ENCODE measurements at places on chromosomes 2 and 18.

GRCh38 chr2:208248601-208249000 lies 6.3 kb downstream of the IDH1 start:
- no peak for DNase-seq

DNA sequence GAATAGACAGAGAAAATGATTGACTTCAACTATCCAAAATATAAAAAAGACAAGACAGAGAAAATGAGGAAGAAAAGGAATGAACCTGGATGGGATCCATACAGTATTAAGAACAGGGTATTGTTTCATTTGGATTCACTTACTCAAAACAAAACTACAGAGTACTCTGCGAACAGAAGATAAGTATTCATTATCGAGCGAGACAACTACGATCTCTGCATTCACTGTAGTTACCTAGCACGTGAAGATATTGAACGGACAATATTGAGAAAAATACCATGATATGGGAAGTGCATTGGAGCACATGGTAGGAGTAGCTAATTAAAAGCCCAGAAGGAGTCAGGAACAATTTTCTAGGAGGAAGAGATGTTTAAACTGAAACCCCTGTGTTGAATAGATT lies 1.0 kb upstream of the ORC2 start:
- DNase-seq, result no peak

- DNase-seq, result no peak
Observed at GRCh38 chr2:73028841-73029240, 42.7 kb downstream of the SFXN5 start.

- no peak for DNase-seq
Observed at GRCh38 chr2:128396500-128396891, 77.8 kb upstream of the HS6ST1 start.

- no peak for DNase-seq
Observed at GRCh38 chr2:19114126-19114525, 244.3 kb downstream of the OSR1 start.

GRCh38 chr2:38528008-38528442 lies 74.7 kb downstream of the HNRNPLL start:
- DNase-seq, result no peak

- no peak for DNase-seq
Observed at GRCh38 chr2:53877556-53877955, 17.8 kb upstream of the GPR75 start.

GRCh38 chr18:3216987-3217386 lies 2.8 kb downstream of the MYOM1 start:
- no peak for DNase-seq

DNA sequence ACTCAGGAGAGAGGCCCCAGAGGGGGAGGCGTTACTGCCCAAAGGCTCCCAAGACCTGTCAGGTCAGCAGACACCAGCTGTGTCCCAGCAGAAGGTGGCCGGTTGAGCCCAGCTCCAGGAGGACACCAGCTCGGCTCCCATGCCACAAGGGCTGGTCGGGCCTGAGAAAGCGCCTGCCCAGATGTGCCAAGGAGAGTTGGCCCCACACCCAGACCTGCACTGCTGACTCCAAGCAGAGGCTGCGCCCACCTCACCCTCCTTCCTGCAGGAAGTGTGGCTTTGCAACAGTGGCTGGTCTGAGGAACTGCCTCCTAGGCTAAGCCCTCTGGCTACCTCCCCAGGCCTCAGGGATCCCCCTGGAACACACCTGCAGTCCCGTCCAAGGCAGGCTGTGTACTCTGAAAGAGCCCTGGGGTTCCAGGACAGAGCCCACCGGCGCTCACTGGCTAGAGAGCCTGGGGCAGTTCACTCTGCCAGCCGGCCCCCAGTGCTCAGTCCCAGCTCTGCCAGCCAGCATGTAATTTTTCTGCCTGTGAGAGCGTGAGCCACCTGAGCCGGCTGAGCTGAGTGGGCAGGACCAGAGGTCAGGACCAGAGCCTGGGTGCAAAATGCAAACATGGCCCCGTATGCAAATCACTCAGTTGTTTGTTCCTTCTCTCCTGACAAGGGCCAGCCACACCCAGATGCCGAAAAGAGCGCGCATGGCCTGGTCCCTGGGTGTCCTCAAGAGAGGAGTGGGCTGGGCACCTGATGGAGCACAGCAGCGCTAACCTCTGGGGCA lies 36.9 kb upstream of the PTMA start:
- no peak for DNase-seq

DNA sequence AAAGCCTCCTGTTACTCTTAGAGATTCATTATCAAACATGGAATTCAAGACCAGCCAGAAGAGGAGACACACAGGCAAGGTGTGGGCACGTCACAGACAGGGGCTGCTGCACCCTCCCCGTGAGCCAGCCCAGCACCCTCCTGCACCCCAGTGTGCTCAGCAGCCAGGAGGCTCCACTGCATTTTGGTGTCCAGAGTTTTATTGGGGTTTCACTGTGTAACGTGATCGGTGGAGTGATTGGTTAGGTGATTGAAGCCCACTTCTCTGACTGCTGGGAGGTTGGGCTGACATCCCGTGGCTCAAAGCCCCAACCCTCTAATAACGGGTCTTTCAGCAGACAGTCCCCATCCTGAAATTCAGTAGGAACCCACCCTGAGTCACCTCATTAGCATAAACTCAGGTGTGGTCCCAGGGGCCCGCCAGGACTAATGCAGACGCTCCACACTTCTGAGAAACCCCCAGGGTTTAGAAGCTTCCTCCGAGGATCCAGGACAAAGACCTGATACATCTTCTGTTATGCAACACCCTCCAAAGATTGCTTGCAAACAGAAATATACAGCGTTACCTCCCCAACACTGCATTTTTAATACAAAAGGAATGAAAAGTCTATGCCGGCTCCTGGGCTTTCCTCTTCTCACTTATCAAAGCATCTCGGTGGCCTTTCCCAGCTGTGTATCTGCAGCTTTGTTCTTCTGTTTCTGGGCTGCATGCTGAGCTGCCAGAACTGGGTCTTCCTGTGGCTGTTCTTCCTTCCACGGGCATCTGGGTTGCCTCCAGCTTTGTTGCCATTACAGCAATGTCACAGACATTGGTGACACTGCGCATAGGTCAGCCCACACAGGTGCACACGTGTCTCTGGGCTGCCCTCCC lies 43.7 kb upstream of the SNED1 start:
- DNase-seq, result no peak

DNA sequence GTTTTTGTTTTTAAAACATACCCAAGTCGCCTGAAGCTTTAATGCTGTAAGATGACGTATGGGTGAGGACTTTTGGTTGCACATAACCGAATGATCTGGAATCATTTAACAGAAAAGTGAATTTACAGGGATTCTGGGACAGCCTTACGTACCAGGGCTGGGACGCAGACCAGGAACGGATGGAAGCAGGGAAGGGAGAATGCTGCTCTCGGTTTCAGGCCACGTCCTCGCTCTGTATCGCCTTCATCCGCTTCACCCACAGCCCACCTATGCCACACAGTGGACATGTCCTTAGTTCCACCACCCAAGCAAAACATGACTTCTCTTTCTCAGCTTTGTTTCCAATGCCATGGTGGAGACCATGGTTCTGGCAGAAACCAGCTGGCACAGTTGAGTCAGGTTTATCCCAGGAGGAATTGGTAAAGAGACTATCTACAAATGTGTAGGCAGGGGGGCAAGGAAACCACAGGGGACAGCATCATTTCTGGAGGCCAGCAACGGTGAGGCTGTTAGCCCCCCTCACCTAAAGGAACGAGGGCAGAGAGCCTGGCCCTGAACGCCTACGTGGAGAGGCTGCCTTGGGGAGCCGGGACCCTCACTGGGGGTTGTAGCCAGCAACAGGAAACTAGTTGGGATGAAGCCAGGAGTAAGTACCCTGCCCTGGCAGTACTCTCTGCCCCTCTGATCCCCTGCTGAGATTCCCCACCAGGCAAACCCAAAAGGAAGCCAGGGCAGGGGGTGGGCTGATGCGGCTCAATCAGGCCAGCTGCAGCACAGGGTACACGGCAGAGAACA lies 132.5 kb downstream of the NDUFA10 start:
- DNase-seq, result no peak

- no peak for DNase-seq
Observed at GRCh38 chr2:222108957-222109585, 189.7 kb downstream of the PAX3 start.
